ENCODE measurements at places on chromosomes 4 and X.

DNA sequence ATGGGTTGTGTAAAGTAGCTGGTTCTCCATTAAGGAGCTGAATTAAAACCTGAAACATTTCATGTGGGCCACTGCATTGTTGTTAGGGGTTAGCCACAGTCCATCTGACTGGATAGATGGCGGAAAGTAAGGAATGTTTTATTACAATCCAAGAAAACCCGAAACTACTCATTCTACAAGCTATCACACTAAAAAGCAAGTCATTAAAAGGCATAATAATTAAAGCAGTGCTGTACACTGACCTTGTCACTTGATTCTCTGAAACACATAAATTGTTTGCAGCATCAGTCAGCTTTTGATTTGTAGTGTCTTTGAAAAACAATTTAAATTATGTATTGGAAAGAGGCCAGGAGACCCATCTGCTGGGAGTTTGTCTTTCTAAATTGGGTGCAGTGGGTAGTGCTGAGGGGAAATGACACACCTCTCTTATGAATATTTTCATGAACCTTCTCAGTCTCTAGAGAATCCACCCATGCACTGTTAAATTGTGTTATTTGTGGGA, 75.7 kb upstream of the ANK2 start:
- no peak for DNase-seq

DNA sequence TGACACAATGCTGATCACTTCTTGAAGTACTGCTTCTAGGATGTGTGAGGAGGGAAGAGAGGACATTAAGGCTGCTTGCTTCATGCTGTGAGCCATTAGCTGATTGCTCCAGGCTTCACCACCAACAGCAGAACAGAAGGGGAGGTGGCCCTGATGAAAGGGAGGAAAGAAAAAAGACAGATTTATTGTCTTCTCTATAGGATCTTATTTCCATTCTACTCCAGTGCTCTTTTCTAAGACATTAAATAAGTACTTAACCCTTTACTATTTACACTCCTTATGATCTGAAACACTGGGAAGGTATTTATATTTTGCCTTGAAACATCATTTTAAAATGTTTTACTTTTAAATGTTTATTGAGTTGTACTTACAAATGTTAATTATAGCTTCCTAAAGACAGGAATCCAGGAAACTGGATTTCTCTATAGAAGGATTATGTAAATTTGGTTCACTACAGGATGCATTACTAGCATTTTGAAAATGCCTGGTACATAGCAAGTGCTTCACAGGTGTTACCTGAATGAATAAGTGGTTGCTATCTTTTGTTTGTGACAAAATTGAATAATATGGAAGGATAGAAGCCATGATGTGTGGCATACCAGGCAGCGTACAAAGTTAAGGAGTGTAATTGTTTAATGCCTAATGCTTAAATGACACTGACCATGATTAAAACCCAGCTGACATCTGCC, 680.9 kb upstream of the ATOH1 start:
- DNase-seq: no peak

DNA sequence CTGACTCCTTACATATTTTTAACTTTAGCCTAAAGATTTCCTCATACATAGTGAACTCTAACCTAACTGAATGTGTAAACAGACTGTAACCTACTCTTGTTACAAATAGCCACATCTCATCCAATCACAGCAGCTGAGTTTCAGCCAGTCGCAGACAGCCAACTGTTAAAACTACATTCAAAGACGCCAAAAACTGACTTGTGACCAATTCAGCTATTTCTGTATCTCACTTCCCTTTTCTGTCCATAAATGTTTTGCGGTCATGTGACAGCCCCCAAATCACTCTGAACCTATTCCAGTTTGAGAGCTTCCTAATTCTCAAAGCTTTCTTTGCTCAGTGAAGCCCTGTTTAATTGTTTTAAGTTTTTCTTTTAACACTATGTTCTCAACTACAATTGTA, 2731.9 kb downstream of the ARAP2 start:
- no peak for DNase-seq

DNA sequence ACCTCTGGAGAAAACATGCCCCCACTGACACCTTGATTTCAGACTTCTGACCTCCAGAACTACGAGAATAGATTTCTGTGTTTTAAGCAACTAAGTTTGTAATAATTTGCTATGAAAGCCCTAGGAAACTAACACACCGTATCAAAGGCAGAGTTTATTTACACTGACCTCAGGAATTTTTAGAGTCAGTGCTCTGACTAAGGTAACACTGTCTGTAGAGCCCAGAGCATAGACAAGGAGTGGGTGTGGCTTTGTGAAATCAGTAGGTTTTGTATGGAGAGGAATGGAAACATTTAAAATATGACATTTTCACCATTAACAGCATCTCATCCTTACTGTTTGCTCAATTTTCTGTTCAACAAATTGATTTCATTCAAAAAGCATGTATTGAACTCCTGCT, 764.4 kb upstream of the PCDH10 start:
- DNase-seq: no peak

- DNase-seq: no peak
Measured at GRCh38 chr4:7394681-7395451, 39.9 kb downstream of the PSAPL1 start.

GRCh38 chrX:7346021-7346420, 198.1 kb upstream of the PUDP start:
- no peak for DNase-seq

DNA sequence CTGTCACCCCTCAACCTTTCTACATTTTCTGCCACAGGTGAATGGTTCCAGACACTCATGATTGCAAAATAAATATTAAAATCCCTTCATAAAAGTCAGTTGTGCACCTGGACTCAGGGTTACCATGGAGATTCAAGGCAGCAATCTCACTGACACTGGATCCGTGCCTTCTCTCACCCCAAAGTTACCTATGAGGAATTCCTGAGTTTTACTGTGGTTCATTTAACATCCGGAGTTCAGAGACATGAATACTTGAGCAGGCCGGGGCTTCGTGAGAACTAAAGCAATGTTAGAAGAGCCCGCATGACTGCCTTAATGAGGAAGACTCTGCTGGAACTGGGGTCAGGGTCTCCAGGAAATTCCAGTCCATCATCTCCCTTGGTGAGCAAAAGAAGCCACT, 12.5 kb upstream of the CLNK start:
- no peak for DNase-seq

GRCh38 chrX:84168574-84168973, 19.4 kb downstream of the RPS6KA6 start:
- no peak for DNase-seq

DNA sequence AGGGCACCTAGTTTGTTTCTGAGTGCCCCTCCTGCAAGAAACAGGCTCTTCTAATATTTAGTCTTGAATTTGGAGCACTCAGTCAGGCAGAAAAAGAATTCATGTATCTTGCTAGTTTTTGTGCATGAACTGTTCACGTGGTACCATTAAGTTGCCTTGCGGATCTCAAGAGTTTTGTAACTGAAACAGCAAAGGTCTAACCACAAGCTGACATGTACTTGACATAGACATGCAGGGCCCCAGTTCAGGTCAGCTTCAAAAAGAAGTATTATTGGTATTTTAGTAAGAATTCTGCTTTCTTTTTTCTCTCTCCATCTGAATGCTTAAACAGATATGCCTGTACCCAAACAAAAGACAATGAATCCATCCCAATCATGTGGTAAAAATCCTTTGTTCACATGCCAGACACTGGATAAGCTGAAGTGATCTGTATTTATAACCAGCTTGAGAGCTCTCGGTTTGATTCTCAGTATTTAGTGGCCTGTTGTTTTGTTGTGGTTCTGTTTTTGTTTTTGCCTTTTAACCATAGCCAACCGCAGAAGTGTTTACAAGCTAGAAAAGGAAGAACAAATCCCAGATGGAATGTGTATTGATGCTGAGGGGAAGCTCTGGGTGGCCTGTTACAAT, 13.0 kb downstream of the RGN start:
- DNase-seq: no peak

Data from naive thymus-derived CD4-positive, alpha-beta T cell (primary cell).